A549 treated with Mapracorat at 1 μM for 4 hours (cell line): ENCODE measurements at places on chromosomes 12 and 14. TPM values are rescaled to one million over a fixed set of nuclear protein-coding genes. Genes with fewer than 3 reads are reported as not detected.

LIN7A gene
- 0.13 to 0.55 TPM (median 0.39 TPM) in 5 replicates for total RNA-seq

SYCP3 gene
- not detected in 5 replicates for total RNA-seq

ITPR2 gene
- 2.0 to 3.2 TPM (median 2.5 TPM) in 5 replicates for total RNA-seq

FIGNL2 gene
- total RNA-seq, result 0.20 to 0.46 TPM (median 0.23 TPM) in 5 replicates

CCDC177 gene
- total RNA-seq, result 0.06 to 0.07 TPM in 2 of 5 replicates, not detected in the others

MYF6 gene
- total RNA-seq, result not detected in 5 replicates

EML5 gene
- total RNA-seq, result 0.39 to 1.0 TPM (median 0.44 TPM) in 5 replicates

CLEC2A gene
- total RNA-seq, result not detected in 5 replicates

TBX5 gene
- not detected in 5 replicates for total RNA-seq

C12orf54 gene
- not detected in 5 replicates for total RNA-seq

RPL10L gene
- not detected in 5 replicates for total RNA-seq

RBP5 gene
- 0.52 TPM in 1 of 5 replicates, not detected in the others for total RNA-seq

C12orf43 gene
- total RNA-seq, result 22.6 to 24.4 TPM (median 24.0 TPM) in 5 replicates

CD163L1 gene
- total RNA-seq, result 0.38 to 0.72 TPM (median 0.49 TPM) in 5 replicates

FOXG1 gene
- 0.13 to 0.23 TPM (median 0.15 TPM) in 5 replicates for total RNA-seq
